ENCODE measurements at places on chromosomes 7 and 10.

- no peak for DNase-seq
- H3K36me3 ChIP-seq: no peaks in the 10 kb centered on the region
- H3K27me3 ChIP-seq: no peaks in the 10 kb centered on the region
- H3K4me3 ChIP-seq: no peak overlapping the region
- no peak overlapping the region for H3K27ac ChIP-seq
These were observed 25.3 kb upstream of the CUX1 start for GRCh38 chr7:101792051-101792681.

- no peak for DNase-seq
- no peaks in the 10 kb centered on the region for H3K36me3 ChIP-seq
- H3K27ac ChIP-seq: no peak overlapping the region
These were observed 440 bp downstream of the JAKMIP3 start for GRCh38 chr10:132066186-132066585.

GRCh38 chr7:82443547-82444219 is at the start of gene CACNA2D1:
CACNA2D1 (minus strand) TSS chr7:82443777.
- peak; percentile 22 for DNase-seq
- H3K4me3 ChIP-seq: peak within 1 kb of the TSS; percentile 77
- H3K27ac ChIP-seq: no peak within 1 kb of the TSS
- H3K36me3 ChIP-seq: no peaks in the 10 kb centered on the region

DNA sequence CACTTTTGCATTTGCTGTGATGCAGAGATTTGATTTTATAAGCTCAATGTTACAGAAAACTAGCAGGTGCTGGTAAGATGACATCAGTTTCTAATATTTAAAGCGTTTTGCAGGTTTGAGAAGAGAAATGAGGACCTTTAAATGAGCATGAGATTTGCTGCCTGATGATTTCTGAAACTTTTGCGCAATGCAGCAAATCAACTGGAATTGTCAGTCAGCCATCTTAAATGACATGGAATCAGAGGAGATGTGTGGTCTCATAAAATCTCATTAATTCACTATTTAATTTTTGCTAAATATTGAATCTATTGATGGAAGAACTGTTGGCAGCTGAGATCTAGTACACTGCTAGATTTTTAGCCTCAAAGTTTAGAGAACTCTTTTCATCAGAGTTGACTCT is 3.9 kb downstream of the RBM17 start:
- no peaks in the 10 kb centered on the region for H3K27me3 ChIP-seq
- H3K4me1 ChIP-seq: peaks cover 4% of the 10 kb centered on the region
- H3K27ac ChIP-seq: no peak overlapping the region

- no peaks in the 10 kb centered on the region for H3K27me3 ChIP-seq
- no peak overlapping the region for H3K27ac ChIP-seq
- H3K36me3 ChIP-seq: no peaks in the 10 kb centered on the region
These were observed 152.1 kb downstream of the JAZF1 start for GRCh38 chr7:28028471-28028870.

DNA sequence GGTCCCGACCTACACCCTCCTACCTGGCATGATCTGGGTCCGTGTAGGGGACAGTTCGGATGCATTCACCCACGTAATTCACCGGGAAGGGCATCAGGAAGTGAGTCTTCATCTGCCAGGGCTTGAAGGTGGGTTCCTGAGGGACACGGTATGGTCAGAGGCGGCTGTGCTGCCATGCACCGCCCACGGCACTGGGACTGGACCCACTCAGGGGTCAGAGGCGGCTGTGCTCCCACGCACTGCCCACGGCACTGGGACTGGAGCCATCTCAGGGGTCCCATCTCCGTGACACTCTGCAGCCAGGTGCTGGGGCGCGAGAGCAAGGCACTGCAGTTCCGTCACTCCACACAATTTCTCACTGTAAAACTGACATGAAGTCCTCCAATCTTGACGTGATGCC is 29.2 kb downstream of the PITRM1 start:
- no peaks in the 10 kb centered on the region for H3K4me1 ChIP-seq
- H3K36me3 ChIP-seq: peaks cover 24% of the 10 kb centered on the region
- no peak overlapping the region for H3K4me3 ChIP-seq
- DNase-seq: no peak

- no peaks in the 10 kb centered on the region for H3K4me1 ChIP-seq
- H3K36me3 ChIP-seq: no peaks in the 10 kb centered on the region
- peak; percentile 41 for DNase-seq
- no peak overlapping the region for H3K4me3 ChIP-seq
These were observed 13.1 kb downstream of the UMAD1 start for GRCh38 chr7:7653593-7654187.

- no peak overlapping the region for H3K4me3 ChIP-seq
- H3K27me3 ChIP-seq: no peaks in the 10 kb centered on the region
- H3K4me1 ChIP-seq: peaks cover 2% of the 10 kb centered on the region
These were observed 7.8 kb downstream of the C1GALT1 start for GRCh38 chr7:7190142-7190541.

DNA sequence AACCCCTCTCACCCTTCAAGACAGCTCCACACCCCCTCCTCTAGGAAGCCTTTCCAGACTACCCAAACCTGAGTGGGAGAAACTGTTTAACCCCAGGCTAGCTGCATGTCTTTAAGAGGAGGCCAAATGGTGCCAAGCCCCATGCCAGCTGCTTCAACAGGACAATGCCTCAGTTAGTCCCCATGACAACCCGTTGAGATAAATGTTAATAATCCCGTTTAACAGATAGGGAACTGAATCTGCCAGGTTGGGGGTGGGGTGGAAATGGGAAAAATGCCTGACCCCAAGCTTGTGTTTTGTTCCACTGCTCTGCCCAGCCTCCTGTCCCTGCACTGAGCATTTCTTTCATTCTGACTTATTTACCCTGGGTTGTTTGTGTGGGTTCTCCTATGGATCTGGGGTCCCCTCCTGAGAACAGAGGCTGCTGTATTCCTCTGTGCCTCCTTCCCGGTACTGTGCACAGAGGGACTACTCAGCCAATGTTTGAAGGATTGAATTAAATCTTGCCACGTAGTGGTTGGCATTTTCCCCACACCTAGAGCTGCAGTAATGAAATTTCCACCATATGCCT is 452.6 kb upstream of the ZMIZ1 start:
- H3K4me1 ChIP-seq: no peaks in the 10 kb centered on the region
- no peaks in the 10 kb centered on the region for H3K36me3 ChIP-seq
- H3K27ac ChIP-seq: no peak overlapping the region
- no peak overlapping the region for H3K4me3 ChIP-seq

- H3K27ac ChIP-seq: no peak overlapping the region
- no peak overlapping the region for H3K4me3 ChIP-seq
- no peaks in the 10 kb centered on the region for H3K36me3 ChIP-seq
- H3K4me1 ChIP-seq: no peaks in the 10 kb centered on the region
- no peaks in the 10 kb centered on the region for H3K27me3 ChIP-seq
- no peak for DNase-seq
These were observed 7.3 kb downstream of the SCART1 start for GRCh38 chr10:133461027-133461426.

DNA sequence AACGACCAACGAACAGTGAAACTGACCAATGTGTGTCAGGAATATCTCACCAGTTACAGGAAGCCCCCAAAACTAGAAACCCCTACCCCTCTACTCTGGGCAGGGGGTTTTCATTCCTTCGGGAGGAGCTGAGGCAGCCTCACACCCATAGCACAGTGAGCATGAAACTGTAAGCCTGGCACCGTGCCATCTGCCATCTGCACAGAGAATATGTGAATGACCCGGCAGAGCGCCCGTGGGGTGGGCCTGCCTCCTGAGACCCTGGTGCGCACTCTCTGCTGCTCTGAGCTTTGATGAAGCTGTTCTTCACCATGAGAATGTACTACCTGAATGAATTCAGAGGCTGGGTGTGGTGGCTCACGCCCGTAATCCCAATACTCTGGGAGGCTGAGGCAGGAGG is 27.1 kb downstream of the DAGLB start:
- 0 out of 2 replicates have a peak, but pooled peaks cover 2% of the 10 kb centered on the region for H3K4me1 ChIP-seq
- no peak overlapping the region for H3K27ac ChIP-seq
- H3K36me3 ChIP-seq: peaks cover 53% of the 10 kb centered on the region
- no peaks in the 10 kb centered on the region for H3K27me3 ChIP-seq
- DNase-seq: no peak

GRCh38 chr10:100883312-100883821 is 29.4 kb upstream of the SLF2 start:
- H3K4me1 ChIP-seq: no peaks in the 10 kb centered on the region
- H3K27ac ChIP-seq: no peak overlapping the region
- H3K27me3 ChIP-seq: no peaks in the 10 kb centered on the region
- no peaks in the 10 kb centered on the region for H3K36me3 ChIP-seq

DNA sequence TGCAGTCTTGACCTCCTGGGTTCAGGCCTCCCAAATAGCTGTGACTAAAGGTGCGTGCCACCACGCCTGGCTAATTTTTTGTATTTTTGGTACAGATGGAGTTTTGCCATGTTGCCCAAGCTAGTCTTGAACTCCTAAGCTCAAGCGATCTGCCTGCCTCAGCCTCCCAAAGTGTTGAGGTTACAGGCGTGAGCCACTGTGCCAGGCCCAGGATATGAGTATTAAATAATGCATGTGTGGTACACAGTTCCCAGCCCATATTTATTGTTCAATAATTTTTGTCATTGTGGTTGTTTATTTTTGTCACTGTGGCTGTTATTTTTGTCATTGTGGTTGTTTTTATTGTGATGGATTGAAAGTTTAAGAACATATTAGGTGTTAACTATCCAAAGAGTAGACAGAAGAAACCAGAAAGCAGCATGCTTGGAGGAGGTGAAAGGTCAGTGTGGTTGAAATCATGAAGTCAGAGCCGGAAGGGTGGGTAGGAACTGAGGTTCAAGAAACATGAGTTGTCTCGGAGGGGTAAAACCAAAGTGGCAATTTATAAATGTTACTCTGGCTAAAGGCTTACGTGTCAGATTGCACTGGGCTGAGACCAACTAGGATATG is 45.0 kb downstream of the MRC1 start:
- H3K4me3 ChIP-seq: no peak overlapping the region
- DNase-seq: no peak
- H3K27ac ChIP-seq: no peak overlapping the region
- no peaks in the 10 kb centered on the region for H3K36me3 ChIP-seq
- H3K27me3 ChIP-seq: no peaks in the 10 kb centered on the region

DNA sequence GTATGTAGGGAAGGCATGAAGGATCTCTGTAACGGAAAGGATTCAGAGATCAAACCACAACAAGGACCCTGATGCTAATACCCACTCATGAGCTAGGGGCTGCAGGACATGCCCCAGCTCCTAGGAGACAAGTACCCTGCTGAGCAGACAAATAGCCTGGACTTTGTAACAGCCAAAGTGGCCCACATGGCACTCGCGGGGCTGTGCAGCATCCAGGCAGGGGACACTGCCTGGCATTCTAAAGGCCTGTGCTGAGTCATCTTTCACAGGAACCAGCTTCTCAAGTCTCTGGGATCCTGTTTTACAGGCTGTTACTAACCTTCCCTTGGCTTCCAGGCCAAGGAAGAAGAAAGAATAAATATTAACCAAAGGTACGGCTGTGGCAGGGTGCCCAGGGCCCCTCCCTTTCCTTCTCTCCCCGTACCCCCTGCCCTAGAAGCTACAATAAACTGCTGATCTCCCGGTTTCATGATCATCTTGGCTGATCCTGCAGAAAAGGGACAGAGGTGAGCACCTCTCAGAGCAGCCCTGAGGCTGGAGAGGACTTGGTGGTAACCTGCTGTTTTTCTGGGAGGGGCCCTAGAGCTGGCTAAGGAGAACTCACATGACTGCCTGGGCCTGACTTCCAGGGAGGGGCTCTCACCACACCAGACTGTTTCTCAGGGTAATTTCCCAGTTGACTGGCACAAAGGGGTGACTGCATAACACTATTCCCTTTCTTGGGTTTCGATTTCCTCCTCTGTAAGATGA is 4.2 kb upstream of the RPEL1 start:
- DNase-seq: no peak
- H3K4me3 ChIP-seq: no peak overlapping the region
- H3K4me1 ChIP-seq: 0 out of 2 replicates have a peak, but pooled peaks cover 2% of the 10 kb centered on the region

GRCh38 chr10:1150638-1150955 is 94.4 kb downstream of the WDR37 start:
- no peaks in the 10 kb centered on the region for H3K27me3 ChIP-seq
- no peak overlapping the region for H3K27ac ChIP-seq
- no peaks in the 10 kb centered on the region for H3K4me1 ChIP-seq
- no peak for DNase-seq

GRCh38 chr10:131574707-131575430 is 263.3 kb upstream of the TCERG1L start:
- DNase-seq: no peak
- no peak overlapping the region for H3K27ac ChIP-seq
- no peaks in the 10 kb centered on the region for H3K27me3 ChIP-seq
- H3K4me1 ChIP-seq: no peaks in the 10 kb centered on the region
- H3K4me3 ChIP-seq: no peak overlapping the region
- H3K36me3 ChIP-seq: no peaks in the 10 kb centered on the region

- no peaks in the 10 kb centered on the region for H3K4me1 ChIP-seq
- H3K36me3 ChIP-seq: no peaks in the 10 kb centered on the region
- H3K4me3 ChIP-seq: no peak overlapping the region
- no peaks in the 10 kb centered on the region for H3K27me3 ChIP-seq
- no peak for DNase-seq
These were observed 406 bp downstream of the SYNPO2L start for GRCh38 chr10:73655257-73655989.

GRCh38 chr10:131282961-131283360 is 28.6 kb downstream of the TCERG1L start:
- H3K4me3 ChIP-seq: no peak overlapping the region
- H3K4me1 ChIP-seq: no peaks in the 10 kb centered on the region
- no peaks in the 10 kb centered on the region for H3K36me3 ChIP-seq
- DNase-seq: no peak
- H3K27me3 ChIP-seq: no peaks in the 10 kb centered on the region
- no peak overlapping the region for H3K27ac ChIP-seq

DNA sequence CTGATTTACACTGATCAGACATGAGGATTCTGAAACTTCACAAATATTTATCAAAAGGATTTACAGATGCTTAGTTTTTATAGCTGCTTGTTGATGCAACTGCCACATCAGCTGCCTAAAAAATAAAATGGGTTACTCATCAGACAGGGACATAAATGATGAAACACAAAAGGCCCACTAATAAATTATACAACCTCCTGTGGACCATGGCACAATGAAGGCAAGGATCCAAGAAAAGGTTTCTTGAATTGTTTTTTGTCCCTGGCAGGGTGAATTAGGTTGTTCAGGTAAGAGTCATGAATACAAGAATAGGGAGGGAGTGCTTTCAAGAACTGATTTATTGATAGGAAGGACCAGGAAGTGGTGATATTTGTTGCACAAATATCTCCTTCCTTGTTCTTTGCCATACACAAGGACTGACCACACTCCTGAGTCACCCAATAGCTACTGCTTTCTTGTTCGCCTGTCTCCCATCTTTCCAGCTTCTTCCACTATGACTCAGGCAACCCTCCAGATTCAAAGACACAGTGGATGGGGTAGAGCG is 234.5 kb downstream of the AHR start:
- H3K36me3 ChIP-seq: no peaks in the 10 kb centered on the region
- H3K27ac ChIP-seq: no peak overlapping the region
- no peak for DNase-seq
- no peaks in the 10 kb centered on the region for H3K4me1 ChIP-seq
- no peak overlapping the region for H3K4me3 ChIP-seq

All from iPS DF 6.9 (cell line).